Esophagus squamous epithelium (tissue), 5 donors: ENCODE measurements at places on chromosomes 12 and 14.

DNA sequence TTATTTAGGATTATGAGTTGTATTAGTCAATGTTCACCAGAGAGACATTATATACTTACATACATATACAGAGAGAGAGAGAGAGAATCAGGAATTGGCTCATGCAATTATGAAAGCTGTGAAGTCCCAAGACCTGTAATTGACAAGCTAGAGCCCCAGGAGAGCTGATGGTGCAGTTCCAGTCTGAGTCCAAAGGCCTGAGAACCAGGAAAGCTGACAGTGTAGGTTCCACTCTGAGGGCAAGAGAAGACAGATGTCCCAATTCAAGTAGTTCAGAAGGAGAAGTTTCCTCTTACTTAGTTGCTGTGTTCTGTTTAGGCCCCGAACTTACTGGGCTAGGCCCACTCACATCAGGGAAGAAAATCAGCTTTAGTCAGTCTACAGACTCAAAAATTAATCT is 76.4 kb upstream of the FICD start:
- no peak for DNase-seq

DNA sequence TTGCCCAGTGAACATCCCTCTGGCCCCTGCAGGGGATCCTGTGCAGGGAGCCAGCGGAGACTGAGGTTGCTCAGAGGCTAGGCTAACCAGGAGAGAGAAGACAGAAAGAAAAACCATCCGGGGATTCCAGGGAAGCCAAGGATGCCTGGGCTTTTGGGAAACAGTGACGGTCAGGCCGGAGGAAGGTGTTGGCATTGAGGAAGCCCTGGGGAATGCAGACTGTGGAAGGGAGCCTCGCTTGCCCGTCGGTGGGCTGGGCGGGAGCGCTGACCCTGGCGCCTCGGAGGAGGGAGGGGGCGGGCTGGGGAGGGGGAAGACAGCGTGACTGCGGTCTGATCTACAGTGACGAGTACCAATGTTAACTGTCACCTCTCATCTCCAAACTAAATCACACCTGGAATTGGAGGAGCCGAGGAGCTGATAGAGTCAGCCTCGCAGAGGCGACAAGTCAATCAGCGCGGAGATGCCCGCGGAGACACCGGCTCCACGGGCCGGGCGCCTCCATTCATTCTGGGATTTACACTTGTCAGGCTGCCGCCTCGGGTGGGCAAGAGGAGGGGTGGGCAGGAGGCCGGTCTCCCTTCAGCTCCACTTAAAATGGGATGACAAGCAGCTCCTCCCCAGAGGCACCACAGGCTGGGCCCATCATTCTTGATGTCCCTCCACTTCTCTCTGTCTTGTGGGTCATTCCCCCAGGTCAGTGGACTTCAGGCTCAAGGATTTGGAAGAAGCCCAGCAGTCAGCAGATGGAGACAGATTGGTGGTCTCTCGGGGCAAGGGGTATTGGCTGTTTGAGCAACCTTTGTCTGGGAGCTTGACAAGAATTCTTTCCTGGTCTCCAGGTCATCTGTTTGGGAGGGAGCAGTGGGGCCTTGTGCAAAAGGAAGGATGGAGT is 20.4 kb upstream of the GPATCH2L start:
- DNase-seq: no peak

DNA sequence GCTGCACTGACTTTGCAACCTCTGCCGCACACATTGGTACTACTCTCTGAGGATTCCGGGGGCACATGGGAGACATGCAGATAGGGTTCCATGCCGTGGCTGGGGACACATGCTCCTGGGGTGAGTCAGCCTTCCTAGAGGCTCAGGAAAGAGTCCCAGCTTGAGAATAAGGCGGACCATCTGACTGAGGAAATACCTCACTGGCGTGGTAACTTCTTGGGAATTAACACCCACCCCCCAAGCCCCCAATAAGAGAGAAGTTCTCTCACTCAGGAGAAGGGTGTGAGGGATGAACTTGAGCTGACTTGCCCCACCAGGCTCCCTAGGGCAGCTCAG is 23.2 kb downstream of the PLXNC1 start:
- no peak for DNase-seq

DNA sequence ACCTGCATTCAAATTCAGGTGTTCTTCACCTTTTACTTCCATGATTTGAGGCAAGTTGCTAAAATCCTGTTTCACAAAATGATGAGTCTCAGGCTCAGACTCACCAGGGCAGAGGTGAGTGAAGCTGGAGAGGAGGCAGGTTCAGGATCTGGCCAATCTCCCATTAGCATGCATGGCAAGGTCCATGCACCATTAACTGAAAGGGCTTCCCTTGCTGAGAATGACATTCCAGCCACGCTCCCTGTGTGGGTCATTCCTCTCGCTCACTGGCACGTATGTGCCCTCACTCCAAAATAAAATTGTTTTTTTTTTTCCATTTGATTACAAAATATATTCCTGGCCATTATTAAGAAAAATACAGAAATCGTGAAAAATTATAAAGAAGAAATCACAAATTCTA is 257.6 kb downstream of the C12orf75 start:
- no peak for DNase-seq

DNA sequence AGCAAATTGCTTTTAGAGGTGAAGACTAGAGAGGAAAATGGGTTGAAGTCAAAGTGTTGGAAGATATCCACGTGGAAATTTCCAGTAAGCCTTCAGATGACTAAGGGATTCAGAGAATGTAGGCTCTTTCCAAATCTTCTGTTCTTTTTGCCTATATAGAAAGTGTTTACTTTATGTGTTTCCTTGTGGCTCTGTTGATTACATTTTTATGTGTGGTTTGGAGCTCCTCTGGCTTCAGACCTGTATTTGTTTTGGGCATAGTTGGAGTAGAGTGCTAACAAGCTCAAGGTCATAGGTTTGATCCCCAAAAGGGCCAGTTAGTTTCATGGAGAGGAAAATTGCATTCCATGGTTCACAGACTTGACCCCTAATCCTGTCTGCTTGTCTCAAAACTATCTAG is 91.9 kb downstream of the IGF1 start:
- no peak for DNase-seq

- DNase-seq: no peak
These were observed 40.9 kb downstream of the ATL1 start for GRCh38 chr14:50600849-50601248.

DNA sequence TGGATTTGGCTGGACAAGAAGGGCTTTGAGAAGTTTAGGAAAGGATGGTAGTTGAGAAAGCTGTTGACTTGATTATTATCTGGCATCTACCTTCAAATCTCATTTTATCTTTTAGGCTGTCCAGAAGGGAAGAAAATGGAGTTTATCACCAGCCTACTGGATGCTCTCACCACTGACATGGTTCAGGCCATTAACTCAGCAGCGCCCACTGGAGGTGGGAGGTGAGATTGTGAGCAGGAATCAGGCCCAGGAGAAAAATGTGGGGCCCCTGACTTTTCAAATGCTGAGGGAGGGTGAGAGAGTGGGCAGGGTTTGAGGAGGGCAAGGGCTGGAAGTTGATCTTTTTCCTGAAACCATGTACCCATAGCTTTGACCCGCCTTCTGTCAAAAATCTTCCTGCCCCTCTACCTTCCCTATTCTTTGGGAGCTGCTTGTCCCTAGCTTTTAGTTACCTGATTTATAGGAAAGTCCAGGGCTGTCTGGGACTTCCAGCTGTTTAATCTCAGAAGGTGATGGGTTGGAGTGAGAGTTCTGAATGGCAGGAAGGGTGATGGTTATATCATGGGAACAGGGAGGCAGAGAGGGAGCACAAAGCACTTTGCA is 134.2 kb downstream of the SMOC1 start:
- DNase-seq: no peak

DNA sequence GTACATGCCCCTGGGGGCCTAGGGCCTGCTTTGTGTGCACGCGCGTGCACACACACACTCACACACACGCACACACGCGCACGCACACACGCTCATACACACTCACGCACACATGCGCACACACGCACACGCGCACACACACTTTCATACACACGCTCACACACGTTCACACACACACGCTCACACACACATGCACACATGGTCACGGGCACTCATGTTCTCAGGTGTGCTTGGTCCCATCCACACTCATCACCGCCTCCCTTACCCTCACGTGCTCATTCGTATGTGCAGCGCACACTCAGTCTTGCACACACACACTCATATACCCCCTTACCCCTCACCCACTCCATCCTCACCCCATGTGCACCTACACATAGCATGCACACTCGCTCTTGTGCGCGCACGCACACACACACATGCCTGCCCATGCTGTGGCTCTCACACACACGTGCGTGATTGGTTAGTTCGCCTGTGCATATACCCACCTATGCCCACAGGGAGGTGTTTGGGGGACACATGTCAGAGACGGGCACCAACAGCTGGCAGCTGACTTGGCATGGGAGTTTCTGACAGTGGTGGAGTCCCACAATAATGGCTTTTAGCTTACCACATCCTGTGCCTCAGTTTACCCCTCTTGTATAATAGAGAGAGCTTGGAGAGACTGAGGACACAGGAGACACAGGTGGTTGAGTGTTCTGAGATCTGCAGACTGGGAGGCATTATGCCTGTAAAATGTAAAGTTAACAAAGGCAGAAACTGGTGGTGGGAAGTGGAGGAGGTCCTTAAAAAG is 28.7 kb downstream of the TSPAN9 start:
- DNase-seq: no peak

DNA sequence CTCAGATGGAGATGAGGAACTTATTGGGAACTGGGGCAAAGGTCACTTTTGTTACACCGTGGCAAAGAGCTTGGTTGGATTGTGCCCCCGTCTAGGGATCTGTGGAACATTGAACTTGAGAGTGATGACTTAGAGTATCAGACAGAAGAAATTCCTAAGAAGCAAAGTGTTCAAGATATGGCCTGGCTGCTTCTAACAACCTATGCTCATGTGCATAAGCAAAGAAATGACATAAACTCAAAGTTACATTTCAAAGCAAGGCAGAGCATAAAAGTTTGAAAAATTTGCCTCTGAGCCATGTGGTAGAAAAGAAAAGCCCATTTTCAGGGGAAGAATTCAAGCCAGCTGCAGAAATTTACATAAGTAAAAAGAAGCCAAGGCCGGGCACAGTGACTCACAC is 21.5 kb upstream of the RAP1B start:
- no peak for DNase-seq

DNA sequence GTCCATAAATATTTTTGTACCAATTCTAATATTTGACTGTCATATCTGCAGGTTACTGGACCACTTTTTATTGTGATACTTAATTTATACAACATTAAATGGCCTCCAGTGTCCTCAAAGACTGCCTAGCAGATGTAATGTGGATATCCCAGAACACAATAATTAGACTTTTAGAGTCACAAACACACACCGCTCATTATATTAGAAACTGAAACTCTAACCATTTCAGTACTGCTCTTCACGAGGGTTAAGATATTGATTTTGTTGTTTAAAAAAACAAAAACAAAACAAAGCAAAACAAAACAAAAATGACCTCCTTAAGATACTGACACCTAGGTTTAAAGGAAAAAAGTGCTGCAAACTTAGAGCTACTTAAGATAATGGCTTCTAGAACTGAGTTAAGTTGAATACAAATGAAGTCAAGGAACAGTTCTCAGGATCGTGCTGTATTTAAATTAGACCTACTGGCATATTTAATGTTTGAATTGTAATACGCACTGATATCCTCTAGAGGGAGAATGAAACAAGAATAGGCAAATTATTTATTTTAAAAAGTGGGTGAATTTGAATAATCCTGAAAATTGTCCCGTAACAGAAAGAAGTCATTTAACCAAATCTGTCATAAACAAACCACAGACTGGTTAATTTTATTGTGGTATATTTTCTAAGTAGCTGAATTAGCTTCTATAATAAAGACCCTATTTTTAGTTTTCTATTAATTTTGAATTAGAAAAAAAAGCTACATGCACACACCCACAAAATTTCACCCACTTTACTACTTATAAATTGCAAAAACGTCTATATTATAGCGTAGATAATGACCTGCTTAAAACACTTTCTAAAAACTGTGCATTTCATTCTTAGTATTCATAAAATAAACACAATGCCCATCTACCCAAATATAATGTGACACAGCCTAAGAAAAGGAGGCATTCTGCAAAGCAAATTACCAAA is 395.2 kb upstream of the DCN start:
- no peak for DNase-seq

GRCh38 chr12:89101440-89101839 is 250.9 kb downstream of the DUSP6 start:
- no peak for DNase-seq

GRCh38 chr12:27631365-27631764 is 64.9 kb upstream of the REP15 start:
- no peak for DNase-seq

- no peak for DNase-seq
These were observed 51.8 kb downstream of the ZNF664 start for GRCh38 chr12:124024776-124025175.

GRCh38 chr12:50222275-50222783 is 55.2 kb upstream of the CERS5 start:
- no peak for DNase-seq

DNA sequence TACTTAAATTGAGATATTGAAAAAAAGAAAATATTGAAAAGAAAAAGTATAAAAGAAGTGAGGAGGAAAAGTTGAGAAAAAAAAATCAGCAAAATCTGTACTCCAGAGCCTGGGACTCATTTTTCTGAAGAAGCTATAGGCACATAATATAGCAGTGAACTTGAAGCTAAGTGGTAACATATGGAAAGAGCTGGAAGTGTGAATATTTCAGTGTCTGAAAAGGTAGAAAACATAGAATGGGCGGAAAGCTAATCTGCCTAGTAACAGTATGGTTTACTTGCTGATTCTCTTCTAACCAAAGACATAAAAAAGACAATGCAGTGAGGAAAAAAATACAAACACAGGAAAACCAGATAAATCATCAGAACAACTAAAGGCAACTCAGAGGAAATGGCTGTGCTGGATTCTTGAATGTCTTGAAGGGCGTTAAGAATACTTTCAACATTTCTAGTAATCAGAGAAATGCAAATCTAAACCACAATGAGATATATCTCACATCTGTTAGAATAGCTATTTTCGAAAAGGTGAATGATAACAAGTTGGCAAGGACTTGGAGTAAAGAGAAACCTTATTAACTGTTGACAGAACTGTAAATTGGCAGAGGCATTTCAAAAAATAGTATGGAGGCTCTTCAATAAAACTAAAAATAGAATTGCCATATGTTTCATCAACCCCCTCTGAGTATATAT is 784.6 kb downstream of the LRFN5 start:
- DNase-seq: no peak

- no peak for DNase-seq
These were observed 63.6 kb upstream of the TMEM263 start for GRCh38 chr12:106892075-106892474.
